Left ventricle myocardium superior (tissue), 1 donor: ENCODE measurements at places on chromosomes 5 and 9. TPM values are rescaled to one million over a fixed set of nuclear protein-coding genes. Genes with fewer than 3 reads are reported as not detected.

Gene PCDHGA7
- total RNA-seq: 7.0 TPM

- DNase-seq: no peak
Observed at GRCh38 chr5:83777856-83778255, 57.2 kb upstream of the HAPLN1 start.

DNA sequence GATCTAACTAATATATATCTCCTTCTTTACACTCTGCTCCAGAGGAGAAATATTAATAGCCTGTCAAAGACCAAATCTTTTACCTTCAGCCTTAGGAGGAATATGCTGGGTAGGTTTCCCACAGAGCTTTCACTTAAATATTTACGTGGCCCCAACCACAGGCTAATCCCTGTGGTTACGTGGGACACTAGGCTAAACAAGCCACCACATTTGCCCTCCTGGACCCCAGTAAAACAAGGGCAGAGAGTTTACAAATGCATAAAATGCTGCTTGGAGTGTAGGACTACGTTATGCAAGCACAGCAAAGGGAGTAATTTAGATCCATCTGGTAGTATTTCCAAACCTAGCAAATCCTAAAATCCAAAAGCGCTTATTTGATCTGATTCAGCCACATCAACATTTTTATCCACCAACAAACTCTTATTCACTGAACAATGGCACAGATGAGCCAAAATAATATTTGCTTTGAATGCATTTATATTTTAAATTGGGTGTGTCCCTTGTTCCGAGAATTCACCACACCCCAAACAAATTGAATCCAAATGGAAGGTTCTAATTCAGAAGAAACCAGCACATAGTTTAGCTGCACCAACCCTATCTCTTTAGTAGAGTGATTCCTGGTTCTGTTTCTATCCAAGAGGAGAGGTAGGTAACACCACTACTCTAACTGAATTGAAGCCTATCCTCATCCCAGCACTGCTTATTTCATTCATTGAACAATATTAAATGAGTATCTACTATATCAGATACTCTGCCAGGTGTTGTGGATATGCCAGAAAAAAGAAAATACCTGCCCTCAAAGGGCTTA, 179.0 kb downstream of the TSSK1B start:
- DNase-seq: no peak

GRCh38 chr5:135735831-135736230, 98.6 kb upstream of the SLC25A48 start:
- no peak for DNase-seq

DNA sequence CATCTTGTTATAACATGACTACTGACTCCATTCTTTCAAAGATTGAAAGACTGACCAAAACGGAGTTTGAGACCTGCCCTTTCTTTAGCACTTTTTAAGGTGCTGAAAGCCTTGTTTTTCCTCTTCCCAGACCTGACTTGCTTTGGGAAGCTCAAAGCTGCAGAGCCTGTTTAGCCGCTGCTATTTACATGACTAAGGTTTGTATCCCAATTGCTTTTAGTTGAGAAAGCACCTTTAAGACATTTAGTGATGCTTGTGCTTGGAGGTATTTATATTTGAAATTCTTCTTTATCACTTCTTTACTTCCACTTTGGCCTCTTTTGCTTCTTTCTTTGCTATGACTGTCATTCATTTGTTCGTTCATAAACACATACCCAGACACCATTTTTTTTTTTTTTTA, 182.6 kb upstream of the ELL2 start:
- no peak for DNase-seq

- no peak for DNase-seq
Observed at GRCh38 chr9:131798246-131798645, 58.4 kb upstream of the RAPGEF1 start.
